ENCODE measurements at places on chromosomes 16 and 17.

GRCh38 chr16:1539720-1540555, 6.5 kb downstream of the TMEM204 start:
- DNase-seq = no peak

DNA sequence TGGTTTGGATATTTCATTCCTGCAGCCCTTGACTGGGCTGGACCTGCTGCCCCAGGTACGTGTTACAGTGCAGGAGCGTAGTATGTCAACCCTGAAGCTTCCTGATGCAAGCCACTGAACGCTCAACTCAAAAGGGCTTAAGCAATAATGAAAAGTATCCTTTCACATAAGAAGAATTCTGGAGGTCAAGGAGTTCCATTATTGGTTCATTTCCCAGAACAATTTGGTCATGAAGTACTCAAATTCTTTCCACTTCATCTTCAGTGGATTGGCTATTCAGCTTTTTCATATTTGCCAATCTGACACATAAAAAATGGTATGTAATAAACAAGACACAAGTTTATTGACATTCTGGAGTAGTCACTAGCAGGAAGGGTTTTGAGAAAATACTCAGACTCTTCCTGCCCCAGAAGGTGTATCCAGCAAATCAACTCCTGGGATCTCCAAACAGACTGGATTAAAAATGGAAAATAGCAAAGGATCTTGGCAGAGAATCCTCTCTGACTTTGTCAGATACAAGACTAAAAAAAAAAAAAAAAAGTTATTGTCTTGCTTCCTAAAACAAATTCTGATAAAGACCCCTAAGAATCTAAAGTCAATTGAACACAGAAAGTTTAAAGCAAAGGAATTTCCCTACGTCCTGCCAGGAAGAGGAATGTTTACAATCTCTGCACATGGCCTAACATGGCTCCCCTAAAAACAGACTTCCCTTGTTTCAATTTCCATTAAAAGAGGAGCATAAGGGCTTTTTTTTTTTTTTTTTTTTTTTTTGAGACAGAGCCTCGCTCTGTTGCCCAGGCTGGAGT, 37.5 kb upstream of the WSB1 start:
- no peak for DNase-seq

DNA sequence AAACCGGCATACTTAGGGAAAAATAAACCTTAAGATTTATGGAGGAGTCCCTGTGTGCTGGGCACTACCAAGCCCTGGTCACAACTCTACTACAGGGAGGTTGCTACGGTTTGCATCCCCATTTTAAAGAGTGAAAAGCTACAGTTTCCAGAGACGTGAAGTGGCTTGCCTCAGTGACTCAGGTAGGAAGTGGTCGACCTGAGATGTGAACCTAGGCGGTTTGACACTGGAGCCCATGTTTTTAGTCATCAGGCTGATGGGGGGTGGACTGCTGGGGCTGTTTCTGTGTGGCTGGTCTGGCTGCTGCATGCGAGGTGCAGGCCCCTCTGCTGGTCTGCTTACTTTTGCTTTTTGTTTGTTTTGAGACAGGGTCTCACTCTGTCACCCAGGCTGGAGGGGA, 6.6 kb downstream of the COX6A2 start:
- peak; percentile 69 for DNase-seq

DNA sequence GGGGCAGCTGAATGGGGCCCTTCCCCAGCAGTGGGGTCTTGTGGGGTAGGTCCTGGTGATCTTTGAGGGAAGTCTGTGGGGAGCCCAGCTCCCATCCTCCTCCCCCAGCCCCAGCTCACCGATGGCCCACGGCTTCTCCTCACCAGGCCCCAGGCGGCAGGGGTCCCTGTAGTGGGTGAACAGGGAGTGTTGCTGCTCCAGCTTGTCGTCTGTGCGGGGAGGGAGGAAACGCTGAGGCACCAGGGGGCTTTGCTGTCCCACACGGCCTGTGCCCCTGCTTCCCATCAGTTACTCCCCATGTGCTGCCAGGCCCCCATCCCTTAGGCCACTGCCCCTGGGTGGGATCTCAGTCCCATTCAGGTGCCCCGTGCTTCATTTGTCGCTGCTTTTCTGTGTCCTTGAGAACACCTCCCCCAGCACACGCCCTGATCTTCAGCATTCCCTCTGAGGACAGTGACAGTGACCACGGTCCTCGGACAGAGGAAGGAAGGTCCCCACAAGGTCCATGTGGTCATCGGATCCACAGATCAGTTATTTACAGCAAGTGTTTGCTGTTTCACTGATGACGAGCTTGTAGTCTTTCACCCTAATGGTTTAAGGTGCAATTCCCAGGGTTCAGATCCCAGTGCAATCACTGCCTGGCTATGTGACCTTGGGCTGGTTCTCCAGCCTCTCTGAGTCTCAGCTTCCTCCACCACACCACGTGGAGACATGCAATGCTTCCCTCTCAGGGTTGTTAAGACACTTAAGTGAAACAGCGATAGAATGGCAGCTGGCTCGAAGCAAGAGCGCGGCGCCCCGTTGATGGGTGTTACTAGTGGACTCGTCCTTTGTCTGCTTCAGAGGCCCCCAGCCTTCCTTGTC, 53.1 kb downstream of the PRMT7 start:
- DNase-seq = no peak

DNA sequence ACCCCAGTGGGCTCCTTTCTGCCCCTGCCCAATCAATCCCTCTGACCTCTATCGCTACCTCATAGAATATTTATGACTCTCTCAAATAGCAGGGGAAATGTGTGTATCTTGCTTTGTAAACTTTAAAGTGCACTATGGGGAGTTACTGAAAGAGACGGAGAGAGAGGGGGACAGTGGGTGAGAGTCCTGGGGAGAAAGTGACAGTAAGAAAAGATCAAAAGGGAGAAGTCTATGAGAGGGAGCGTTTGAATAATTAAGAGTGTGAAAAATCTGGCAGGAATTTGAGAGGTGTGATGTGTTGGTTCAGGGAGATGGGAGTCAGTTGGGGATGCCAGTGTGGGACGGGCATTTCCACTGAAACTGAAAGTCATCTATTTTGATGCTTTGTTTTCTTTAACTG, 32.6 kb downstream of the USP43 start:
- no peak for DNase-seq

GRCh38 chr16:16915771-16916170, 536.8 kb downstream of the NPIPA7 start:
- no peak for DNase-seq

- DNase-seq = no peak
Observed at GRCh38 chr17:32621612-32622312, 135.0 kb downstream of the CDK5R1 start.

DNA sequence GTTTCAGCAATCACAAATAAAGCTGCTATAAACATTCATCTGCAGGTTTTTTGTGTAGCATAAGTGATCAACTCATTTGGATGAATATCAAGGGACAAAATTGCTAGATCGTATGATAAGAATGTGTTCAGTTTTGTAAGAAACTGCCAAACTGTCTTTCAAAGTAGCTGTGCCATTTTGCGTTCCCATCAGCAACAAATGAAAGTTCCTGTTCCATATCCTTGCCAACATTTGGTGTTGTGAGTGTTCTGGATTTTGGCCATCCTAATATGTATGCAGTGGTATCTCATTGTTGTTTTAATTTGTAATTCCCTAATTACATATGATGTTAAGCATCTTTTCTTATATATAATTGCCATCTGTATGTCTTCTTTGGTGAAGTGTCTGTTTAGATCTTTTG, 36.4 kb upstream of the TMEM92 start:
- no peak for DNase-seq

GRCh38 chr16:9449597-9449996, 358.2 kb downstream of the HAPSTR1 start:
- DNase-seq = no peak

GRCh38 chr17:5950878-5951277, 119.3 kb upstream of the WSCD1 start:
- DNase-seq = no peak

DNA sequence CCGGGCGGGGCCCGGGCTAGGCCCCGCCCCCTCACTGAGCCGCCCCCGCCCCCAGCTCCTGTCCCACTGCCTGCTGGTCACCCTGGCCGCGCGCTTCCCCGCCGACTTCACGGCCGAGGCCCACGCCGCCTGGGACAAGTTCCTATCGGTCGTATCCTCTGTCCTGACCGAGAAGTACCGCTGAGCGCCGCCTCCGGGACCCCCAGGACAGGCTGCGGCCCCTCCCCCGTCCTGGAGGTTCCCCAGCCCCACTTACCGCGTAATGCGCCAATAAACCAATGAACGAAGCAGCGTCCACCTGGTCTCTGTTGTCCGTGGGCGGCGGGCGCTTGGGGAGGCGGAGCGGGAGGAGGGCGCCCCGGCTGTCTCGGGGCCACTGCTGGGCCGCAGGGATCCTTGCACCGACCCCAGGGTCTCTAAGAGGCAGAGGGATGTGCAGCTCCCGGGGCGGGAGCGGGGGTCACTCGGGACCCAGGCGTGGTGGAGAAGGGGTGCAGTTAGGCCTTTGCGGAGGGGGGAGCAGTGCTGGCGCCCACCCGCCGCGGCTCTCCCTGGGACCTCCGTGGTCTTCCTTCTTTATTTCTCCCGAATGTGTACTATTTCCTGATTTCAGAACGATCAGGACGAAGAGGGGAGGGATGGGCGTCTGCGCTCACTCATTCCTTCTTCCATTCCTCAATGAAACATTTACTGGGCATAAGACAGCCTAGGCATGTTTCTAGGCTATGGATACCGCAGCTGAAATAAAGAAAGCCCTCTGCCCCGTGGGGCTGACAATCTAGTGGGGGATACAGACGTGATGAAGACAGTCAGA, 2.0 kb downstream of the HBZ start:
- DNase-seq = no peak

DNA sequence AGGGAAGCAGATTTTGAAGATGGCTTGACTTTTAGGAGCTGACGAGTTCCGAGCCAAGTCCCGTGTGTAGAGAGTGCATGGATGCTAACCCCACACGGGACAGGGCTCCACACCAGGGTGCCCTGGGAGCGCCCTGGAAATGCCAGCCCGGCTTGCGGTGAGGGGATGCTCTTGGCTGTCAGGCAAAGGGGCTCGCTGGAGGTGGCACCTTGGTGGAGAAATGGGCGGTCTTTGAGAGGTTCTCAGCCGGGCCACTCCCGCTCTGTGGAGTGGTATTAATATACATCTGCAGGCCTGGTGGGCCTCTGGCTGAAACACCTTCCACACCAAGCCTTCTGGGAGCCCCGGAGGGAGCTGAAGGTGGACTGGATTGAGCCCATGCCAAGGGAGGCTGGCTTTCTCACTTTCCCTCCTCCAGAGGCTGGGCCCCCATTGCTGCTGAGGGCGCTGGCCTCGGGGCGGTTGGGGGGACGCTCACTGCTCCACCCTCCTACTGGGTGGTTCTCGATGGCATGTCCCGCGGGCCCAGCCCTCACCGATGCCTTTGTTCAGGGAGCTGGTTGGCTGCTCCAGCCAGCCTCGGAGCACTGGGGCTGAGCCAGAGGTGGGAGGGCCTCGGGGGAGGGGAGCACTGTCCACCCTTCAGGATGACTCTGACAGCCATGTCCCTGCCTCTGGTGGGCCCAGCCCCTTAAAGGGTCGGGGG, 210.3 kb downstream of the NTN1 start:
- no peak for DNase-seq

DNA sequence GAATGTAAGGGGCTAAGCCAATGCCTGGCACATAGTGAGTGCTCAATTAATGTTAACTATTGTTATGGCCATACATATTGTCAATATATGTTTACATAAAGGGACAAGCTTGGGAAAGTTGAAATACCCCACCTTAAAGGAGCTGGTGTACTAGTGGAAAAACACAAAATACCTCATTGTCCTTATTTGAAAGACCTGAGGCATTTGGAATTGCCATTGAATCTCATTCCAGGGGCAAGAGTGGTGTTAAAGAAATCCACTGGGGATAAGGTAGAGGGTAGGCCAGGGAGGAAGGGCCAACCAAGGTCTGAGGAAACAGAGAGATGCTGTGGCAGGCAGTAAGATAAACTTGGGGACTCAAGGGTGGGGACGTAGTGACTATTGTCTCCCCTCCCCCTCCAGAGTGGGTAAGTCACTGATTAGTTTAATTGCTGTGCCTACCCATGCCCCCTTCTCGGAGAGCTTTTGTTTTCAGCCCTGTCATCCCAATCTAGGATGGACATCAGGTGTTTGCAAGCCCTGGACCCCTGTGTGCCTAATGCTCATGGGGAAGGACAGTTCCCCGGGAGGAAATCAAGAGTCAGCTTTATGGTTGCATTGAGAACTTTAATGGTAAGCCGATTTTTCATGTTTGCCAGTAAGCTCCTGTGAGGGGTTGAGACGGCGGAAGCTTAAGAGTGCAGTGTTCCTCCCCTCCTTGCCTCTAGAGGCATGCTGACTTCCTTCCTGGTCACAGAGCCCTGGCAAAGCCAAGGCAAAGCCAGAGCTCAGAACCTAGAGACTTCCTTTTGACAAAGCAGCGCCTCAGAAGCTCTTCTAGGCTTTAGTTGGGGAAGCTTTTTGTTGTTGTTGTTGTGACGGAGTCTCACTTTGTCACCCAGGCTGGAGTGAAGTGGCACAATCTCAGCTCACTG, 2.5 kb upstream of the HEATR9 start:
- DNase-seq = peak; percentile 26

- DNase-seq = no peak
Observed at GRCh38 chr16:5298202-5298601, 200.6 kb upstream of the EEF2KMT start.

DNA sequence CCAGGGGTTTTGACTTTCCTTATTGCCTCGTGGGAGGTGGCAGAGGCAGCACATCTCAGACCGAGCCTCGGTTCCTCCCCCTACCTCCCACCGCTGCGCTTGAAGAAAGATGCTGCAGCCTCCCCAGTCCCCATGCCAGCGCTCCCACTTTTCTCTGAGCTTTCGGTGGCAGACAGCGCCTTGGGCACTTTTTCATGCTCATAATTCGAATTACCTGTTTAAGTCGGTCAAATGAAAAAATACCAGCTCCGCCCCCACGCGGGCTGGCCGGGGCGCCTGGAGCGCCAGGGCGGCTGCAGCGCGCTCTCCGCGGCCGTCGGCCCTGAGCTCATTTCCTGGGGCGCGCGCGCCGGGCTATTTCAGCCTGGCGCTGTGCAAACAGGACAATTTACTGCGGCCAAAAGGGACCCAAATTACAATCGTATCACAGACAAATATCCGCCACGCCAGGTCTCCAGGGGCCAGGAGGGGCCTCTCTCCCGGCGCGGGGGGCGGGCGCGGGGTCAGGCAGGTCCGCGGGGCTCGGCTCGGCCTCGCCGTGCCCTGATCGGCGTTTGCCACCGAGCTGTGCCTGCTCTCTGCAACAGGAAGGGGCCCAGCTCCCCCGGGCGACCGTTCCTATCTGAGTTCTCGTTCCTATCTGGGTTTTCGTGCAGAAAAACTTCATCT, 45.0 kb downstream of the SOST start:
- DNase-seq = peak; percentile 9

GRCh38 chr16:11638140-11638539, 30.1 kb upstream of the SNN start:
- no peak for DNase-seq

- no peak for DNase-seq
Observed at GRCh38 chr17:41311111-41311510, 2.0 kb upstream of the KRTAP16-1 start.

GRCh38 chr17:27559506-27560481, 71.2 kb upstream of the LGALS9 start:
- DNase-seq = no peak

GRCh38 chr17:82528484-82529265, 9.1 kb downstream of the FOXK2 start:
- DNase-seq = no peak

- no peak for DNase-seq
Observed at GRCh38 chr17:58318627-58319172, 9.9 kb downstream of the TSPOAP1 start.
